ENCODE measurements at places on chromosomes 2 and 18.

DNA sequence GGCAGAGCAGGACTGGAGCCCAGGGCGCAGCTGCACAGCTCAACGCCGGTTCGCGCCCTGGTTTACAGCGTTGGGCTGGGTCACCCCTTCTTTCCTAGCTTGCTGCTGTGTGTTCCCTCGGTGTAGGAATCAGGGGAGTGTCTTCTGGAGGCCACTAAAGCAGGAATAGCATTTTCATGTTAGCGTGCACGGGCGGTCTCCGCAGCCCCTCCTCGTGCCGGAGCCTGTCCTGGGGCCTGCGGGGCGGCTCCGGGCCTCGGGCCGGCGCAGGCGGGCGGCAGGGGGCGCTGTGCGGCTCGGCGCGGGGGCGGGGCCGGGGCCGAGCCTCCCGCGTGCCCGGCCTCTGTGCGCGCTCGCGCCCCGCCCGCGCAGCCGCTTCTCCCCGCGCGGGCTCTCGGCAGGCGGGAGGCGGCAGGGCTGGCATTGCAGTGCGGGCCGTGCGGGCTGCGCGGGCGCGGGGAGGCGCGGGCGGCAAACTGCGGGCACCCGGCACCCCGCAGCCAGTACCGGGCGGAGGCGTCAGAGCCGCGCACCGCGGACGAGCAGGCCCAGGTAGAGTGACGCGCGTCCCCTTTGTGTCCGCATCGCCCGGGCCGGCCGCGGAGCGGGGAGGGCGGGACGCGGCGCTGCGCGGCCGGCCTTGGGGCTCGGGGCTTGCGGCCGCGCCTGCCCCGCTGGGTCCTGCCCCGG is at the start of gene RNF144A:
RNF144A (plus strand) TSS at position 342 of the 690 bp plus-strand sequence. CDS start 79,515 bp downstream, outside the sequence.
- no peak for DNase-seq

DNA sequence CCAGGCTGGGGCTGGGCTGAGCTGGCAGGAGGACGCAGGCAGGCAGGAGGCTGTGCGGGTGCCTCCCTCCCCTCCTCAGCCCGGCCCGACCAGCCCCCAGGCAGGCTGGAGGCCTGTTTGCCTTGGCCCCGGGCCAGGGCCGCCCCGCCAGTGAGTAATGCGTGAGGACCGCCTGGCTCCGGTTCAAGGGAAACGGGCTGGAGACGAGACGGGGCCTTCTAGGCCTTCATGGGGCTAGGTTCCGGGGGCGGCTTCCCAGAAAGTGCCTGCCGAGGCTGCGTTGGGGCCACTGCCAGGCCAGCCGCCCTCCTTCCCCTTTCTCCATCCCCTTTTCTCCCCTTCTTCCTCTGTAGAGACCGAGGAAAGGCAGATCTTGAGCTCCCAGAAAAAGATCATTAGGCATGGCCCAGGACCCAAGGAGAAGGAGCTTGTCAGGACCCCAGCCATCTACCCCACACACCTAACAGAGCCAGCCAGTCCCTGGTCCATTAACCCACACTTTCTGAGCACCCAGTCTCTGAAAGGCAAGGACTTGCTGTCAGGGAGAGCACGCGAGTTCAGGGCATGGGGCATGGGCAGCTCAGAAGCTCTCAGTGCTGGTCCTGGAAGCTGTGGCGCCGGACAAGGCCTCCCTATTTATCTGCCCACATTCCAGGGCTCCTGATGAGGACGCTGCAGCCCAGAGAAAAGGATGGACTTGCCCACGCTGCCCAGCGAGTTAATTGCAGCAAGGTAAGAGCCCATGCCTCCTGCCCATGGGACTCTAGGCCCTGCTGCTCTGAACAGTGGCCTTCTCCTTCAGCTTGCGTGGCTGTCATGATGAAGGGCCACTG is 48.5 kb downstream of the SMAD7 start:
- peak; percentile 94 for DNase-seq

GRCh38 chr2:123999681-124000080 is 25.4 kb upstream of the CNTNAP5 start:
- no peak for DNase-seq

DNA sequence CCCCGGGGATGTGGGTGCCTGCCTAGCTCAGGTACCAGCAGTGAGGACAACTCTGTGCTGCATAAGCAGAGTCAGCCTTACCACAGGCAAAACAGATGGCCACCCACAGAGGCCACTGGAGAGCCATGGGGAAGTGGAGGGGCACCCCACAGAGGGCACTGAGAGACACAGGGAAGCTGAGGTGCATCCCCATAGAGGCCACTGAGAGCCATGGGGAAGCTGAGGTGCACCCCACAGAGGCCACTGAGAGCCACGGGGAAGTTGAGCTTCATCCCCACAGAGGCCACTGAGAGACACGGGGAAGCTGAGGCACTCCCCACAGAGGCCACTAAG is 134.1 kb upstream of the EPAS1 start:
- DNase-seq = no peak

GRCh38 chr2:196128749-196129148 is 42.6 kb downstream of the STK17B start:
- DNase-seq = no peak

GRCh38 chr2:197241596-197241995 is 69.0 kb downstream of the ANKRD44 start:
- DNase-seq = no peak

DNA sequence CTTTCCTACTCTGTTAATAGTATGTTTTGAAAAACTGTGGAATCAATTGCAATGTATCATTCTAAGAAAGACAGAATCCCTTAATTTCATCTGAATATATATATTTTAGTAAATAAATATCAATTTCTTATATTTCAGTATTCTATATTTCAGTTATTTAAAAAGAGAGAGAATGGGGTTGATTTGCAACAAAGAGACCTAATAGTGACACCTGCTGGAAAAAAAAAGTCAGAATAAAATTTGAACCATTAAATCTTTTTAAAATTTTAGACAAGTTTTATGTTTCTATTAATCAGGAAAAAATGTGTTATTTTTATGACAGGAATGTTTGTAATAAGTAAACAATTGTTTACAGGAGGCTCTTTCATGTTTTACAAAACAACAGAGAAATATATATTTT is 20.7 kb upstream of the CCNT2 start:
- DNase-seq = no peak
